ENCODE measurements at places on chromosomes 6 and 20.

DNA sequence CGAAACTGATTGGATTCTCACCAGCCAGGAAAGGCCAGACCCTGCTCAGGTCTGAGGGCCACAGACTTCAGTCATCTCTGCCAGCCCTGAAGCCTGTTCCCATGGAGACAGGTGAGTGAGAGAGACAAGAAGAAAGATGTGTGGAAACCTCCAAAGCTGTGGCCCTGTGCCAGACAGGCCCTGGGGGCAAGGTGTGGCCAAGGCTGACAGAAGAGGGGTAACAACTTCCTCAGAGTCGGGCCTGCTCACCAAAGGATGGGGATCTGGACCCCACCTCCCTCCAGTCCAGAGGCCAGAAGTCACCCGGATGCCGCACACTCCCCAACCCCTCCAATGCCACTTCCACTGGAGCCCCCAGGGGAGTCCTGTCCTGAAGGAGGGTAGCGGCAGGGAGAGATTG lies 73.6 kb downstream of the MDGA1 start:
- DNase-seq, result no peak

DNA sequence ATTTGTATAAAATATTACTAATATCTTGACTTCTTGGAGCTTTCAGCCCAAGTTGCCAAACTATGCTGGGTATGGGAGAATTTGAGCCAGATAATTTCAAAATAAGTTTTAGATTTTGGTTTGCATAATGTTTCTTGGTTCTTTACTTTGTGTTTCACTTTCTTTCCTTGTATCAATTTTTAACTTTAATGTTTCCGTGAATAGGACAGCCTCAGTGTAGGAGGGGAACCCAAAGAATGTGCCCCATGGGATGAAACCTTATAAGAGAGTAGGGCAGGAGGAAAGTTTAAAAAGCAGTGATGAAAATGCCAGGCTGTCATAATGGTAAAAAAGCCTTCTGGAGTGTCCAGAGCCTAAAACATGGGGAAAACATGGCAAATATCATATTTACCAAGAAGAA lies 252.4 kb upstream of the IRAK1BP1 start:
- DNase-seq, result no peak

DNA sequence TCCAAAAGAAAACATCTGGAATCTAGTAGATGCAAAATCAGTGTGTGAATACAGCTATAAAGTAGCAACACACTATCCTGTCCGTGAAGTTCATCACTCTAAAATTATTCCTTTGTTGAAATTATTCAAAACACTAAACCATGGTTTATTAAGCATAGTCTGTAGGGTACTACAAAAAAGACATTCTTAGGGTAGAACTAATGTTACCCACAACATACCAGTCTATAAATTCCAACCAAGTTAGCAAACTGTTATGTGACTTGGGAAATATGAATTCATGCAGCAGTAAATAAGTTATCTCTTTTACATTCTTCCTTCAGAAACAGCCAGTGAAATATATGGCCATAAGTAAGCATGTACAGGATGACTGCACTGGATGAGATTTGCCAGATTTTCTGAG lies 580.3 kb upstream of the ADGRB3 start:
- DNase-seq, result no peak

GRCh38 chr20:24487648-24488047 lies 18.2 kb downstream of the SYNDIG1 start:
- no peak for DNase-seq

GRCh38 chr20:31715766-31716165 lies 6.9 kb downstream of the BCL2L1 start:
- DNase-seq, result no peak

DNA sequence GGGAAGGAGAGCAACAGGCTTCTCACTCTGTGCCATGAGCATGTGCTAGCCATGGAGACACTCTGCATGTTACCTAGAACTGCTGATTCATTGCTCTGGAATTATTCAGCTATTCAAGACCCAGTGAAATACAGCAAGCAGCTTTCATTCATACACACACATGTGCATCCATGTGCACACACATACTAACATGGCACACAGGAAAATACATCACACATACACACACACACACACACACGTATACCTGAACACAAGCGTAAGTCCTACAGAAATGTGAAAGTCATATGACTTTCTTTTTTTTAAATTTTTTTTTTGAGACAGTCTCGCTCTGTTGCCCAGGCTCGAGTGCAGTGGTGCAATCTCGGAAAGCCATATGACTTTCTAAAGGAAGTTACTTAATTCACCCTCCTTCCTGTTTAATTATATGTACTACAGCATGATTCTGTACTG lies 108.2 kb upstream of the NFATC2 start:
- no peak for DNase-seq

DNA sequence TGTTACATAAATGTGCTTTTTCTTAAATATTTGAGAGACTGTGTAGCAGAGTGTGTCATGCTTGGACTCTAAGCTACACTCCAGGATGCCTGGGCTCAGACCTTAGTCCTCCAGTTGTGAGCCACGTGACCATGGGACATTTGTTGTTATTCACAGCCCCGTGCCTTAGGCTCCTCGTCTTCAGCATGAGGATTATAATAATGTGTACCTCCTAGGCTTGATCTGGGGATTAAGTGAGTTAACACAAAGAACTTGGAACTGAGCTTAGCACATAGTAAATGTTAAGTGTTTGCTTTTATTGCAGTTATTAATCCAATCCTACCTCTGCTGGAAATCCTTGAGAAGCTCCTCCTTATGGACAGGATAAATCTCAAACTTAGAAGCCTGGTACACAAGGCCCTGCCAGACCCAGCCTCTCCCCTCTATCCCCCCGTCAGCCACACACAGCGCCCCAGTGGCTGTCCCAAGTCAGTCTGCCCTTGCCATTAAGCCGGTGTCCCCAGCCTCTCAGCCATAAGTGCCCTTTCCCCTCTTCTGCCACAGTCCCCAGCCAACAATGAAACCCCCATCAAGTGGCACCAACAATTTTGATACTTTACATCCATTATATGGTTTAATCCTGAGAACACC lies 177.5 kb downstream of the TMEM242 start:
- no peak for DNase-seq

DNA sequence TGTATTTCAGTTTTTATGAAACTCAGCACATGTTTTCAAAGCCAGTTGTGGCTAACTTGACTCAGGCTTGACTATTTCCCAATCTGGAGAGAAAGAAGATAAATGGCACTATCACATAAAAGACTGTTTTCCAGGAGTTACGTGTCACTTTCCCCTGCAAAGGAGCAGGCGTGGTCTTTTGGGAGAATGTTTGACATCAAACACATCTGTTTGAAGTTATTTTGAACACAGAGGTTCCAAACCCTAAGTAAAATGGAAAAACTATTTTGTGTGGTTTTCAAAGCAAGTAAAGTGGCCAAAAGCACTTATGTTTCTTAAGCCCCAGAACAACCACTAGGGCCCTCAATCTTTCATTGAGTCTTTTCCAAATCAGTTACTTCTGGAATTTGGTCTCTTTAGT lies 89.7 kb downstream of the FOXF2 start:
- DNase-seq, result no peak

GRCh38 chr6:114052141-114052540 lies 81.2 kb upstream of the HDAC2 start:
- DNase-seq, result no peak

DNA sequence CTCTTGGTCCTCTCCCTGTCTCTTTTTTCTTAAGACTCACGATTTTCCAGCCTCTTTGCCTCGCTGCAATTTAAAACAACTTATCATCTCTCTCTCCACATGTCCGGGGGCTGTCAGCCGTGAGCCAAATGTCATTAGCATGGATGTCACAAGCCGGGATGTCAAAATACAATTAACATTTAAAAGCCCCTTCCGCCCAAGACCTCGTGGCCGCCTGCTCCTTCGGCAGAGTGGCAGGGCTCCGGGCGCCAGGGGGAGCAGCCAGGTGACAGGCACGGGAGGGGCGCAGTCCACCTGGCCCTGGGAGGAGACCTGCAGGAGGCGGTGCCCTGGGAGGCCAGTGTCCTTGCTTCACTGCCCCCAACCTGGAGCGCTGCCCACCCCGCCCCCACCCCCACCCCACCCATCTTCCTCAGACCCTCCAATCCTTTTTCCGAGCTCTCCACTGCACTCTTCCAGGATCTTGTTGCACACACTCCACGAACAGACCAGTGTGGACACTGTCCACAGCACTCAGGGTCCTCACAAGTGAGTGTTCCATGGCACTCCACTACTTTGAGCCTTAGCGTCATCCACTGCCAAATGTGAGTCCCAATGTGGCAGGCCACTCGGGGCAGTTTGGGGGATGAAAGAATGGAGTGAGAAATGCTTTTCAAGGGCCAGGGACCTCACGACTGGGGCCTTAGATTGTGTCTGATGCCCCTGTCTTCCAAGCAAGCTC lies 5.6 kb upstream of the GRM4 start:
- DNase-seq, result no peak

- DNase-seq, result no peak
Observed at GRCh38 chr6:88119769-88120168, 46.4 kb downstream of the CNR1 start.

DNA sequence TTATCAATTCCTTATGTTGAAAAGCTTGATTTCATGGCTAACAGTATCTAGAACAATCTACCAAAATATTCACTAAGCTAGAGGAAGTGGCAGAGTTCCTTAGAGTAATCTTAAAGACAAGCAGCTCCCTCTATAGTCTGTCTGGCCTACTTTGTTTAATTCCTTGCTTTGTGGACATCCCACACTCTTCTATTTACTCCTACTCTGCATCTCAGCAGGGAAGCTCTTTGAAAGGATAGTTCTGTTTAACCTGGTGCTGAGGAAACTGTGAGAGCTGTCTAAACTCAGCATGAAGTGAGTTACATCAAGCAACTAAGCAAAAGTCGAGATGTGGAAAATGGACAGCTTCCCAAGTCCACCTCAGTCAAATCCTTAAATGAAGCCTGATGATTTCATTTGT lies 4.3 kb downstream of the REV3L start:
- no peak for DNase-seq

DNA sequence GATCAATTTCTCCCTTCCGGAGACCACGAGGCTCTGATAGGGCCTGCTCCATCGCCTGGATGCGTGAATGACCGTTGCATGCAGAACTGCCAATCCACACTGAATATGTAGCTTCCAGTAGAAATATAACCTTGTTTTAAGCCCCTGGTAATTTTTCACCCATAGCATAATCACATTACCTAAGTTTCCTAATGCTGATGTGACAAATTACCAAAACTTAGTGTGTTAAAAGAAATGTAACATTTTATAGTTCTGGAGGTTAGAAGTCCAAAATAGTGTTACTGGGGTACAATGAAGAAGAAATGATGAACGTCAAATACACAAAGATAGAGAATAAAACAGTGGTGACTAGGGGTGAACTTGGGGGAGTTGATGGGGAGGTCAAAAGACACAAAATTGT lies 22.0 kb upstream of the SIRPD start:
- no peak for DNase-seq

DNA sequence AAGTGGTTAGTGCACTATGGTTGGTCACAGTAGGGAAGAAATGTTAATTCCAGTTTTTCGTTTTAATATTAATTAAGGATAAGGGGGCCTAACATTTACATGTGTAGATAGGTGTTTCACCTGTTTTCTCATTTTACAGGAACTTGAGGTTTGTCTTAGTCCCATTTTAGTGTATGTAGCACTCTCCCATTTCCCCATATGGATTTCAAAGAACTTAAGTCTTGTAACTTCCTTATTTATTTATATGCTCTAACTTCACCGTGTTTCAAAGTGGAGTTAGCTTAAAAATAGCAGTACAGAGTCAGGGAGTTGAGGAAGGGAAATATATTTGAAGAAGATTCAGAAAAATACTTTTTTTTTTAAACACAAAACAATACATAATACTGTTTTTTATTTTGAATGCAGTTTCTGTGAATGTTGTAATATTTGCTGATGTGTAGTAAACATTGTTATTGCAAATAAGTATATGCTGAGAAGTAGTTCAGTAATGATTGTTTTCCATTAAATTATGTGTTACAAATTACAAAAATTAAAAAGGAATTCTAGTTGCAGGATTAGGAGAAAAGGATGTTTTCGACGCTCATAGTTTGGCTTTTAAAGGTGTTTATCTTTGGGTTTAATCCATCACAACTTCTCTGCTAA lies 3.5 kb downstream of the SCAF8 start:
- DNase-seq, result no peak

- no peak for DNase-seq
Observed at GRCh38 chr6:170260686-170261085, 30.2 kb downstream of the DLL1 start.

GRCh38 chr6:34172961-34173775 lies 27.3 kb upstream of the GRM4 start:
- no peak for DNase-seq

DNA sequence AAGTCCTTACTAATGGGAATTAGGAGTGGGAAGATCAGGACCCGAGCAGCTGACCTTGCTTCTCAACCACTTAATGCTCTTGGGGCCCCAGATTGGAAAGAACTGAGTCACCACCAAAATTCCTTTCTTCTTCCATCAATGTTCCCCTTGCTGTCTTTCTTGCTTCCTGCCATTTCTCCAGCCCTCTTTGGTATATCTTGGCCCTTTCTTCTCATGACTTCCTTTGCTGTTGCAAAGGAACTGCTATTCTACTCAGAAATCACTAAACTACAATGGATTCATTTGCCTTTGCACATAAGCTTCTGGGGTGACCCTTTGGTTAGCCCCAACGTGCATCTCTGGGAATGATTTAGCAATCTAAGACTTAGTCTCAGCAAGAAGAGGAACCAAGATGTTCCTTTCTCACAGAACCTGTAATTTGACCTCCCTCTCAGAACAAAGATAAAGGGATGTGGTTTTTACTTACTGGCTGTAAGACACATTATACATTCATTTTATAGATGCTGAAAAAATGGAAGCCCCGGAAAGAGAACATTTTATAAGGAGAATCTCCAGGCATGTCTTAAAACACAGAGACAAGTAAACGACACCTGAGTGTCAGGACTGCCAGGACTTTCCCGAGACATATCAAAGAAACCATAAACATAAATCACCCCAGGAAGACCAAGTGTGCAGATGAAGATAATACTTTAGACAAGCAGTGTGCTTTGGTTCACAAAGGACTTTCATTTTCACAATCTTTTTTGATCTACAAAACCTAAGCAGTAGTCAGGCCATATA lies 99.0 kb upstream of the TNFAIP3 start:
- no peak for DNase-seq

DNA sequence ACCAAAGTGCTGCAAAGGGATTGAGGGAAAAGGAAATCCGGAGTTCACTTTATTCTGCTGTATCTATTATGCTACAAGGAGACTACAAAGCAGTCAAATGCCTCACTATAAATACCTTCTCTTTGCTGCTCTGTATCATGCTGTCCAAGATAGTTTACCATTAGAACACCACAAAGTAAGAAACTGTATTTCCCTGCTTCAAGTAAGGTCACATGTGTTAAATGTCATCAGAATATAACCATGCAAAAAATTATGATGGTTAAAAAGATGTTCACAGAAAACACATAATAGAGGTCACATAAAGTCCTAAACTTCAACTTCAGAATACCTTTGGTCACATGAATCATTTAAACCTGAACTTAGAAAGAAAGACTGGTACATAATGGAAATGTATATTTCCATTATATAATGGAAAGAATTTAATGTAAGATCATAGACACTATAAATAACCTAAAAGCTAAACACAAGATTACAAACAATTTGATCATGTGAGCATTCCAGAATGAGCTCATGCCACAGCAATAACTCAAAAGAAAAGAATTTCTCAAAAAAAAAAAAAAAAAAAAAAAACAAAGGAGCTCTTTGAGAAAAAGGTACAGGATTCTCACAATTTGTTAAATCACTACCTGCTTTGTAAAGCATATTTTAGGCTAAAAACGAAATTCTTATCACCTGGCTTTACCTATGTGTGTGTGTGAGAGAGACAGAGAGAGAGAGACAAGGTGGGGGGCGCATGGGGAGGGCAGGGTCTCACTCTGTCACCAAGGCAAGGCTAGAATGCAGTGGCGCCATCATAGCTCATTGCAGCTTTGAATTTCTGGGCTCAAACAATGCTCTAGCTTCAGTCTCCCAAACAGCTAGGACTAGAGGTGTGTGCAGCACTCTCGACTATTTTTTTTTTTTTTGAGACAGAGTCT lies 58.7 kb downstream of the KIF13A start:
- no peak for DNase-seq

Data from stimulated activated CD8-positive, alpha-beta memory T cell treated with anti-CD3 and anti-CD28 coated beads, Interleukin-4, amount 100 ng/mL, for 1 hour (primary cell).